Spleen (tissue), 13 donors: ENCODE measurements at places on chromosomes 4 and X. TPM values are rescaled to one million over a fixed set of nuclear protein-coding genes. Genes with fewer than 3 reads are reported as not detected.

- H3K36me3 ChIP-seq, result no peaks in the 10 kb centered on the region
- no peak for DNase-seq
- H3K4me3 ChIP-seq, result no peak overlapping the region
- H3K4me1 ChIP-seq, result peaks cover 10% of the 10 kb centered on the region
- no peaks in the 10 kb centered on the region for H3K27me3 ChIP-seq
Observed at GRCh38 chr4:48815483-48815882, 15.4 kb upstream of the OCIAD1 start.

DNA sequence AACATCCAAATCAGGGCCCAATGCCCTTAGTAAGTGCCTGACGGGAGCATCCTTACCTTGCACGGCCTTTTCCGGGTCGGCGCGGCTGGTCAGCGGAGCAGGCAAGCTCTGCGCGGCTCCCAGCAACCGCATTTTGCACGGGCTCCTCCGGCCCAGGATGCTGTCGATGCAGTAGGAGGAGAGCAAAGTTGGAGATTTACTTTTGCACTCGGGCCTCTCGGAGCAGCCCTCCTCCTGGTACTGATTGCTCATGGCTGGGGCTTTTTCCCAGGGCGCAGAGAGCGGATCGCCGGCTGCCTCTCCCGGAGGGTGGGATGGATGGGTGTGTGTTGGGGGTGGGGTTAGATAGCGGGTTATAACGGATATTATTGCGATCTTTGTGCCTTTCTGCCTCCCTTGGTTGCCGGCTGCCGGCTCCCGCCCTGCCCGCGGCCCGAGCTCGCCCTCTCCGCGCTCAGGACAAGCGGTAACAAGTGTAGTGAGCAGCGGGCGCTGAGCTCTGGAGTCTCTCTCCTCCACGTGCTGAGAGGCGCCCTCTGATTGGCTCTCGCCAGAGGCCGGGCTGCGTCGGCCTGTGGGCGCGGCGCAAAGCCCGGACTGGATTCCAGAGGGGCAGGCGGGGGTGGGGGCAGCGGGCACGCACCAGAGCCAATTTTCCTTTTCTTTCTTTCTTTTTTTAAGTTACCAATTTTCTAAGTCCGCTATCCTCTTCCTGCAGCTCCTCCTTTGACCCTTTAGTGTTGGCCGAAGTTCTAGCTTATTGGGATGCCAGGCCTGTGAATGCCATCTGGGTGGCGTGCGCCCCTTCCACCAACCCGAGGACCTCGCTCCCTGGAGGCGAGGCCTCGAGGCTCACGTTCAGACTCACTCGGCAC, at the start of gene ARX:
TSS of gene ARX (minus strand) at position 480 of the 875 bp plus-strand sequence. CDS start at position 252, 228 bp downstream.
- H3K27ac ChIP-seq, result no peak within 1 kb of the TSS
- H3K27me3 ChIP-seq, result peaks cover 96% of the 10 kb centered on the region
- H3K36me3 ChIP-seq, result no peaks in the 10 kb centered on the region
- H3K4me3 ChIP-seq, result no peak within 1 kb of the TSS
- H3K4me1 ChIP-seq, result peaks cover 3% of the 10 kb centered on the region

DNA sequence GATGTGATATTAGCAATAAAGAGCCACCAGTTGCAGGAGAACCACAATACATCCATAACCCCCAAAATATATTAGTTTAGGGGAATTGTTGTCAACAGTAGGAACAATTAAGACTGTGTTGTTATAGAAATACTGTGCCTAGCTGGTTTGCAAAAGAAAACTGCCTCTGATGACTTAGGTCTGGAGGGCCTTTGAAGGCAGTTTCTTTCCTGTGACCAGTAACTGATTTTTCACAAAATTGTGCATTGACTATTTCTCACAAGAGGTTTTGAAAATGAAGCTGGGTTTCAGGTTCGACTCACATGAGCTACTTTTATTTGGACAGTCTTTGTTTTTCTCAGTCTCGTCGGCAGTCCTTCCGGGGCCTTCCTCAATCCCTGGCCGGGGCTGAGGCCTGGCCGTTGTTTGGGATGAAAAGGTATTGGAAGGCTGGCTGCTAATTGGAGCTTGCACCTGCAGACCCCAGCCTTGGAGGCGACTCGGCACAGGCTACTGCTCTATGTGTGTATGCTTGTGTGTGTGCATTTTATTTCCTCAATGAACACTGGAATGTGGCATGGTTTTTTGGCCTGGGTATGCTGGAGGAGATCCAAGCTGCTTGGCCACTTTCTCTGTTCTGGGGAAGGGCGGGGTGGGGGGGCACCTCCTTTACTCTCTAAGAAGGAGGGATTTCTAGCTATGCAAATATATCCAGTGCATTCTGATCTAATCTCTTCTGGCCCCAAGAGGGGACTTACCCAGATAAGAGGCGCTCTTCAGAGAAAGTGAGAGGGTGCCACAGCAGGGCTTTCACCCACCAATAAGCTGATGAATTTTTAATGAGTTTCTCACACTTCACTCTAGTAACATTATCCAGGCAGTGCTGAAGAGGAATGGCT, 49.5 kb upstream of the LNX1 start:
- no peaks in the 10 kb centered on the region for H3K27me3 ChIP-seq
- no peaks in the 10 kb centered on the region for H3K4me1 ChIP-seq
- no peaks in the 10 kb centered on the region for H3K36me3 ChIP-seq

- no peak overlapping the region for H3K27ac ChIP-seq
- no peak overlapping the region for H3K4me3 ChIP-seq
- H3K27me3 ChIP-seq, result no peaks in the 10 kb centered on the region
- H3K36me3 ChIP-seq, result no peaks in the 10 kb centered on the region
- DNase-seq, result no peak
- peaks cover 1% of the 10 kb centered on the region for H3K4me1 ChIP-seq
Observed at GRCh38 chrX:136630881-136631280, 17.1 kb upstream of the CD40LG start.

DNA sequence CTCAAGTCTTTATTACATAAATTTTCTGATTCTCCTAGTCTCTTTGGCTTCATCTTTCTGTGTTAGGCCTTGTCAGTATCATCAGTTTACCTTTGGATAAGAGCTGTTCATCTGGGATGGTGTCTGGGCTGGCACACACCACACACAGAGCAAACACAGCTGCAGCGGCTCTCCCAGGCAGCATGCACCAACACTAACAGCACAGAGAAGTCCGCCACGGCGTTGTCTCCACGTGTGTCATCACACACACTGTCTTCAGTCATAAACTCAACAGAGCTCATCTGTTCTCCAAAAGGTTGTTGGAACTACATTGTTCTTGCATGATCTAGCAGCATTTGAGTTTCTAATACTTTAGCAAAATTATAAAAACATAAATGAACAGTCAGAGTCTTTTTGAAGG, 851.9 kb upstream of the FRG1 start:
- no peaks in the 10 kb centered on the region for H3K4me1 ChIP-seq
- DNase-seq, result no peak
- no peak overlapping the region for H3K4me3 ChIP-seq
- no peak overlapping the region for H3K27ac ChIP-seq
- no peaks in the 10 kb centered on the region for H3K36me3 ChIP-seq
- H3K27me3 ChIP-seq, result no peaks in the 10 kb centered on the region

DNA sequence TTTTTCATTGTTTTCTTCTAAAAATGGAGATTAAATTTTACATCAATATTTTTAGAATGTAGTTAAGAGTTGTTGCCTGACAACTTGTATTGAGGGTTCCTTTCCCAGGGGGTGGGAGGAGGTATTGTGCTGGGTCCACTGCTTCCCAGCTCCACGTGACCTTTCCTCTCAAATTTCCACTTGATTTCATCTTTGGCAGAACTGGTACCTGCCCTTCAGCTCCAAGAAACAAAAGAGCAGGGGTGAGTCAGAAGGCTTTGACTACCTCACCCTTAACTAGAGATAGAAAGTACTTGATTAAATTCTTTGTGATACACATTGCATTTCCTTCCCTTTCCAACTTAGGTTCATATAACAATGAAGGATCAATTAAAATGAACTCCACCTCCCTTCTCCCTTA, 19.7 kb downstream of the TRIM2 start:
- peaks cover 81% of the 10 kb centered on the region for H3K4me1 ChIP-seq
- H3K27me3 ChIP-seq, result no peaks in the 10 kb centered on the region
- H3K27ac ChIP-seq, result peak overlapping the region; percentile 87
- DNase-seq, result no peak
- peak overlapping the region; percentile 57 for H3K4me3 ChIP-seq

DNA sequence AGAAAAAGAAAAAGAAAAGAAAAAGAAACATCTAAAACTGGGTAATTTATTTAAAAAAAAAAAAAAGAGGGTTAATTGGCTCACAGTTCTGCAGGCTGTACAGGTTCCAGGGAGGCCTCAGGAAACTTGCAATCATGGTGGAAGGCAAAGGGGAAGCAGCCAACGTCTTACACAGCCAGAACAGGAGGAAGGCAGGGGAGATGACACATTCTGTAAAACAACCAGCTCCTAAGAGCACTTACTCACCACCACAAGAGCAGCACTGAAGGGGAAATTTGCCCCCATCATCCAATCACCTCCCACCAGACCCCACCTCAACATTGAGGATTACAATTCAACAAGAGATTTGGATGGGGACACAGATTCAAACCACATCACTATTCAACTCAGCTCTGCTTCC, 36.8 kb upstream of the TMEM184C start:
- no peak overlapping the region for H3K4me3 ChIP-seq
- H3K27me3 ChIP-seq, result no peaks in the 10 kb centered on the region
- H3K36me3 ChIP-seq, result no peaks in the 10 kb centered on the region
- H3K27ac ChIP-seq, result no peak overlapping the region

GRCh38 chr4:146949559-146949958, 3.9 kb upstream of the TTC29 start:
- no peak for DNase-seq
- no peak overlapping the region for H3K4me3 ChIP-seq
- H3K36me3 ChIP-seq, result no peaks in the 10 kb centered on the region
- H3K27me3 ChIP-seq, result no peaks in the 10 kb centered on the region
- no peak overlapping the region for H3K27ac ChIP-seq
- H3K4me1 ChIP-seq, result peaks cover 24% of the 10 kb centered on the region

GRCh38 chr4:146029939-146030710, 91.5 kb upstream of the ZNF827 start:
- no peaks in the 10 kb centered on the region for H3K27me3 ChIP-seq
- H3K27ac ChIP-seq, result no peak overlapping the region
- no peak overlapping the region for H3K4me3 ChIP-seq
- no peak for DNase-seq

DNA sequence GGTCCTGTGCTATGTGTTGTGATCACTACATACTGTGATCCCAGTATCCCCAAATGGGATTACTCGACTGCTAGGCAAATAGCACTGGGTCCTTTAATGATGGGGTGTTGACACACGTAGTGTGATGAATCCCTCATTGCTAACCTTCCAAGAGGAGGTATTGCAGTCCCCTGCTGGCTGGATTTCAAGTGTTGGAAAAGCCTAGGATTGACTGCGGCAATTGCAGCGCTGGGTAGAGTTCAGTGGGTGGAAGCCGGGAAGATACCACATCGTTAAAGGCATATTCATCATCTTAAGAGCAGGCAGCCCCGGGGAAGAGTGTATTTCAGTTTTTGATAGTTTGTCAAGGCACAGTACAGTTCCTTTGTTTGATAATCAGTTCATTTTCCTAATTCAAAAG, 159.9 kb downstream of the TRIML1 start:
- H3K27me3 ChIP-seq, result no peaks in the 10 kb centered on the region
- DNase-seq, result no peak
- H3K4me3 ChIP-seq, result no peak overlapping the region
- H3K27ac ChIP-seq, result no peak overlapping the region

GRCh38 chr4:124282301-124282898, 430.1 kb downstream of the ANKRD50 start:
- H3K4me3 ChIP-seq, result no peak overlapping the region
- H3K27ac ChIP-seq, result no peak overlapping the region
- H3K27me3 ChIP-seq, result no peaks in the 10 kb centered on the region
- H3K36me3 ChIP-seq, result no peaks in the 10 kb centered on the region

CSAG1 gene
- 0.21 TPM for polyA plus RNA-seq

VSIG4 gene
- 34.6 TPM for polyA plus RNA-seq

CXXC4 gene
- polyA plus RNA-seq, result 0.19 TPM

EMCN gene
- 1.4 TPM for polyA plus RNA-seq

ATOH1 gene
- polyA plus RNA-seq, result not detected

NDST4 gene
- polyA plus RNA-seq, result not detected

COX7B gene
- polyA plus RNA-seq, result 504 TPM

SPRY1 gene
- 7.2 TPM for polyA plus RNA-seq

IKBKG gene
- polyA plus RNA-seq, result 21.5 TPM

PDGFRA gene
- polyA plus RNA-seq, result 11.1 TPM

JCHAIN gene
- polyA plus RNA-seq, result 96.9 TPM

RAB41 gene
- polyA plus RNA-seq, result not detected

UBQLN2 gene
- 9.9 TPM for polyA plus RNA-seq

C4orf51 gene
- not detected for polyA plus RNA-seq
